ENCODE measurements at places on chromosomes 1 and 21.

DNA sequence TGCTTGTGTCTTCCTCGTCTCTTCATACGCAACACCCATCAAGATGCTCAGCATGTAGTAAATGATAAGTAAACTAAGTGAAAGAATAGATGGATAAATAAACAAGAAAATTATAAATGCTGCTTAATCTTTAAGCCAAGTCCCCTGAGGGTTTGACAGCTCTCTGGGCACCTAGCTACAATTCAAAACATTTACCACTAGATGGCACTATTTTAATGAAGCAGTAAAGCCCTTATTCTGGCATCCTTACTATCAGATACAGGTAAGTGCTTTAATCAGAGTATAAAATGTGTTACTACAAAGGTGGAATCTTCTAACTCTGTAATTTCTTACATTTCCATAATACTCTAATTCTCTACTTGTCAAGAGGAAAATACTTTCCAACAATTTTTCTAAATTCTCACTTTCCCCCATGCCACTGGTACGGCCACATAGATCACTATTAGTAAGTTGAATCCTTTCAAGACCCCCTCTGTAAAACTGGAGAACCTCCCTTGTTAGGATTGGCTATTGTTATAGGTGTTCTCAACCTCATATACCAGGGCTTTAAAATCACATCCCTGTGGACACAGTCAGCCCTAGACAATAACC is 137.8 kb downstream of the BARHL2 start:
- DNase-seq = peak; percentile 19
- no peaks in the 10 kb centered on the region for H3K4me1 ChIP-seq
- no peak overlapping the region for H3K4me3 ChIP-seq
- no peaks in the 10 kb centered on the region for H3K27me3 ChIP-seq

DNA sequence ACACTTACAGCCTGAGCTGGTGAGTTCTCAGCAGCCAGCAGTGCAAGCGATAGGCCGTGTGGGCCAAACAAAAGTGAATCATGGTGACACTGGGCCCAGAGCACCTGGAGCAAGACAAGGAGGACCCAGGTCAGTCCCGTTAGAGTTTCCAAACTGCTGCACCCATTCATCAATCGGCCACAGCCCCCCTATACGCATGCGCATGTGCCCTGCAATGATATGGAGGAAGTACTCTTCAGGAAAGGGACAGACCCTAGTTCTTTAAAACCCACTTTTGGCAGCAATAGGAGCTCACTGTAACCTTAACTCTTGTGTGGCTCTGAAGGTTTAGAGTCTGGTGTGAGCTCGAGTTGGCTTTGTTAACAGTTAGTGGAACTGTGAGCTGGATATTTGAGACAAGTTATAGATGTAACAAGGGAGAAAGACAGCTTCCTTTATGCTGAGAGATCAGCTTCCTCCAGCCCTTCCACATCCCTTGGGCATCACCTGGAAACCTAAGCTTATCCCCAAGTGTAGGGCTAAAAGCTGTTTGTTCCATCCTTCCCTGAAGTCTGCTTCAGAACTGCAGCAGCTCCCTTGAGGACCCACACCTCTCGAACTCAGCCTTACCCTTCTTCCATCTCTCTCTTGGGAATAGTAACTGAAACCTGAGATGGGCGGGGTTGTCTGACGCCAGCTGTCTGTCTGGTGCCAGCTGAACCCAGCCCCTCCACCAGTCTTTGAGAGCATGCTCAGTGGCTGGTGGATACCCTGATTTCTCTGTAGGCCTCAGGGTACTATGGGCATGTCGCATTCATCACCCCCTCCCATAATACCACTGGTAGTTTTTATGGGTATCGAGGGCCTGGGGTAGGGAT is 17.7 kb downstream of the NMNAT1 start:
- H3K4me1 ChIP-seq = peaks cover 11% of the 10 kb centered on the region
- H3K27ac ChIP-seq = peak overlapping the region; percentile 77

- H3K27me3 ChIP-seq = no peaks in the 10 kb centered on the region
- peak overlapping the region; percentile 82 for H3K27ac ChIP-seq
- H3K4me1 ChIP-seq = peaks cover 23% of the 10 kb centered on the region
- no peak overlapping the region for H3K4me3 ChIP-seq
Measured at GRCh38 chr1:244154872-244155531, 103.9 kb downstream of the ZBTB18 start.

DNA sequence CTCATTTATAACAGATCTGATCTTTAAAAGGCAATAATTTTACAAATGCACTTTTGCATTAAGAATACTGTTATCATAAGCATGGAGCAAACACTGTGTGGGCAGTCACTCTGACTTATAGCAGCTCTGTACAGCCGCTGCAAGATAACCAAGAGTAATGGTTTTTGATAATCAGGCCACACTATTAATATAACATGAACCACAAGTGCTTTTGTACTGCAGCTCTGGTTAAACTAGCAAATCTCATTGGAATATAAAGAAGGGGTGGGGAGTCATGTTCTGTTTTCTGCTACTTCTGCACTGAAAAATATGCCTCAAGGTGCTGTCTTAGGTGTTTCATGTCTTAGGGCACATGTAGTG is 357.4 kb downstream of the LMO4 start:
- DNase-seq = no peak
- peaks cover 16% of the 10 kb centered on the region for H3K4me1 ChIP-seq
- H3K27ac ChIP-seq = no peak overlapping the region
- H3K4me3 ChIP-seq = no peak overlapping the region

DNA sequence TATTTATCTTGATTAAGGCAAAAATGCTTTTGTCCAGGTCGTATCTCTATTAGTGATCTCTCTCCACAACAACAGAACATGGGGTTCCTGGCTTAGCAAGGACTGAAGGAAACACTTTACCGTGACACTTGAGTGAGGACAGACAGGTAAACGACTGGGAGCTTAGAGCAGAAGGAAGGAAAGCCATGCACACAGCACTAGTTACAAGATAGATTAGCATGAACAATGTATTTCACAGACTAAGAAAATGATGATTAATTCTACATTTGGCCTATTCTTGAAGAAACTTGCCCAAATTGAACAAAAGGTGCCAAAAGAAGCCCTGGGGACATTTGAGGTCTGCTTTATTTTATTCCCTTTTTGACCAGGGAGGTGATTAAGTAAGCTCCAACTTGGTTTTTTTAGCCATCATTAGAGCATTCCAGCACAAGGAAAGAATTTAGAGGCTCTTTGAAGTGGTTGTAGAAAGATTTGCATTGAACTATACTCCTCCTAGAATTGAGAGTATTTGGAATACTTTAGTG is 248.5 kb downstream of the USP25 start:
- no peaks in the 10 kb centered on the region for H3K36me3 ChIP-seq
- no peak overlapping the region for H3K4me3 ChIP-seq
- DNase-seq = peak; percentile 52
- H3K27ac ChIP-seq = no peak overlapping the region
- no peaks in the 10 kb centered on the region for H3K4me1 ChIP-seq

GRCh38 chr1:219910716-219911115 is 17.6 kb downstream of the SLC30A10 start:
- H3K36me3 ChIP-seq = no peaks in the 10 kb centered on the region
- H3K4me3 ChIP-seq = no peak overlapping the region
- no peaks in the 10 kb centered on the region for H3K4me1 ChIP-seq
- no peaks in the 10 kb centered on the region for H3K27me3 ChIP-seq

GRCh38 chr1:172697534-172698002 is 38.7 kb downstream of the FASLG start:
- no peaks in the 10 kb centered on the region for H3K36me3 ChIP-seq
- no peak overlapping the region for H3K4me3 ChIP-seq
- H3K27me3 ChIP-seq = no peaks in the 10 kb centered on the region
- no peak for DNase-seq
- H3K4me1 ChIP-seq = no peaks in the 10 kb centered on the region

- no peak overlapping the region for H3K27ac ChIP-seq
- peaks cover 63% of the 10 kb centered on the region for H3K36me3 ChIP-seq
Measured at GRCh38 chr21:32312976-32313375, 14.3 kb downstream of the MRAP start.

GRCh38 chr1:180254854-180255253 is 24.8 kb downstream of the LHX4 start:
- peaks cover 2% of the 10 kb centered on the region for H3K4me1 ChIP-seq
- no peaks in the 10 kb centered on the region for H3K36me3 ChIP-seq
- H3K27ac ChIP-seq = no peak overlapping the region
- no peak overlapping the region for H3K4me3 ChIP-seq

- no peak for DNase-seq
- H3K4me1 ChIP-seq = no peaks in the 10 kb centered on the region
- no peaks in the 10 kb centered on the region for H3K36me3 ChIP-seq
- no peak overlapping the region for H3K4me3 ChIP-seq
Measured at GRCh38 chr1:5478156-5478695, 514.0 kb downstream of the NPHP4 start.

DNA sequence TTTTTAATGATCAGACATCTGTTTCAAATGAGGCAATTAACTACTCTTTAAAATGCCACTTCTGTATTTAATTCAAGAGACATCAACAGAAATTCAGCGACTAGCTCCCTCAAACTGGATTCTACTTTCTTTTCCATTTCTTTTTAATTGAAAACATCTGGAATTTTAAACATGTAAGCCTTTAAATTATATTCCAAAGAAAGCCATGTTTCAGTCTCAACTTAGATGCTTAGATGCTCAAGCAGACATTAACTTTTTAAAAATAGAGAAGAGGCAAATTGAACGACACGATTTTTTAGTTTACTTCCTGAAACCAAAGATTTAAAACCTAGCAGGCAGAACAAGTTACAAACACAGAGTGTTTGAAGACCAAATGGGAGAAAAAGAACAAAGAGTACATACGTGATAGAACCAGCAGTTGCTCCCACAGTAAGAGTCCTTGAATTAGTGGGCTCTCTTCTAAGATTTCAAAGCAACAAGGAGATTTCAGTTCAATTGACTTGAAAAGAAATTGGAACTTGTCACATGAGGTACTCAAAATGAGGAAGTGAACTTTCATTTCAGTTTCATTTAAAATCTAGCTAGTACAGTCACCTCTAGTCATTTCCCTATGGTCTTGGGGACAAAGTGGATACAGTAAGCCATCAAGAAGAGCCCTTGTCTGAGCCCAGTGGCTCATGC is at the start of gene CTSS:
Gene CTSS, minus strand, starts transcription at position 483 of the 681 bp plus-strand sequence. CDS start 1,015 bp downstream, outside the sequence.
- H3K4me1 ChIP-seq = peaks cover 3% of the 10 kb centered on the region
- H3K27me3 ChIP-seq = no peaks in the 10 kb centered on the region
- H3K36me3 ChIP-seq = no peaks in the 10 kb centered on the region
- H3K27ac ChIP-seq = peak within 1 kb of the TSS; percentile 82
- peak within 1 kb of the TSS; percentile 9 for H3K4me3 ChIP-seq
- DNase-seq = peak; percentile 59

DNA sequence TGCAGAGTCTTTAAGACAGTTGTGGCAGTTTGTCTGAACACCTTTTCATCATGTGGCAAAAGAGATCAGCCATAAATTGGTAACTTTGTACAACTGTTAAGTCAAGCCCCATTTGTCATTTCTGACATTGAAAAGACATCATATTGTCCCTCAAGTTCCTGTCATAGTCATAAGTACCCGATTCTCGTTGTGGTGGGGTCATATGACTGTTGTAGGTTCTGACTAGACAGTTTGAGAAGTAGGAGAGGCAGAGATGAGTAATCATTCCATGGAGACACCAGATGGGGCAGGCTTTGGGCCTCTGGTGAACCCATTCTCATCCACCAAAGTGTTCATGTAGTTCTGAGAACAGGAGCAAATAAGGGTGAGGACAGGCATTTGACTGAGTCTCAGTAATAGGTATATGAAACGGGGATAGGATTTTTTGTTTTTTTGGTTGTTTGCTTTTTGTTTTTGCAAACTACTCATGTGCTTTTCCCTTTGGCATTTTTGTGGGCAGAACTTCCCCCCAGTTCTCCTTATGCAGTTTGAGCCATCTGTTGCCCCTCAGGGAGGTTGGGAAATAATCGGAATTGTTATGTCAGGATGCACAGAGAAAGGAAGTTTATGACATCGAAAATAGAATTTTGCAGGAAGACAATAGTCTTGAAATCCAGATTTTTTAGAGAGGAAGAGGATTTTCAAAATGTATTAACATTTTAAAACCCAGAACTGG is 86.9 kb upstream of the KCNE2 start:
- H3K4me1 ChIP-seq = peaks cover 22% of the 10 kb centered on the region
- no peaks in the 10 kb centered on the region for H3K36me3 ChIP-seq
- H3K4me3 ChIP-seq = no peak overlapping the region
- no peaks in the 10 kb centered on the region for H3K27me3 ChIP-seq
- no peak for DNase-seq

GRCh38 chr1:186849271-186849671 is 20.5 kb downstream of the PLA2G4A start:
- no peak overlapping the region for H3K4me3 ChIP-seq
- no peaks in the 10 kb centered on the region for H3K4me1 ChIP-seq
- H3K36me3 ChIP-seq = no peaks in the 10 kb centered on the region
- H3K27me3 ChIP-seq = no peaks in the 10 kb centered on the region
- H3K27ac ChIP-seq = peak overlapping the region; percentile 10

GRCh38 chr21:35059742-35060141 is 10.6 kb upstream of the RUNX1 start:
- no peaks in the 10 kb centered on the region for H3K27me3 ChIP-seq
- no peak overlapping the region for H3K27ac ChIP-seq
- DNase-seq = no peak
- H3K4me1 ChIP-seq = no peaks in the 10 kb centered on the region

GRCh38 chr1:88695781-88696180 is 11.7 kb downstream of the PKN2 start:
- H3K4me3 ChIP-seq = no peak overlapping the region
- no peak for DNase-seq

- H3K4me1 ChIP-seq = peaks cover 6% of the 10 kb centered on the region
- H3K27ac ChIP-seq = no peak overlapping the region
- no peaks in the 10 kb centered on the region for H3K27me3 ChIP-seq
- H3K4me3 ChIP-seq = no peak overlapping the region
- H3K36me3 ChIP-seq = no peaks in the 10 kb centered on the region
Measured at GRCh38 chr1:170221031-170221430, 75.3 kb downstream of the NTMT2 start.

- peak; percentile 3 for DNase-seq
- H3K27me3 ChIP-seq = peaks cover 2% of the 10 kb centered on the region
- no peak overlapping the region for H3K27ac ChIP-seq
- H3K4me1 ChIP-seq = peaks cover 6% of the 10 kb centered on the region
Measured at GRCh38 chr1:35029761-35030160, 2.0 kb downstream of the ZMYM6 start.

DNA sequence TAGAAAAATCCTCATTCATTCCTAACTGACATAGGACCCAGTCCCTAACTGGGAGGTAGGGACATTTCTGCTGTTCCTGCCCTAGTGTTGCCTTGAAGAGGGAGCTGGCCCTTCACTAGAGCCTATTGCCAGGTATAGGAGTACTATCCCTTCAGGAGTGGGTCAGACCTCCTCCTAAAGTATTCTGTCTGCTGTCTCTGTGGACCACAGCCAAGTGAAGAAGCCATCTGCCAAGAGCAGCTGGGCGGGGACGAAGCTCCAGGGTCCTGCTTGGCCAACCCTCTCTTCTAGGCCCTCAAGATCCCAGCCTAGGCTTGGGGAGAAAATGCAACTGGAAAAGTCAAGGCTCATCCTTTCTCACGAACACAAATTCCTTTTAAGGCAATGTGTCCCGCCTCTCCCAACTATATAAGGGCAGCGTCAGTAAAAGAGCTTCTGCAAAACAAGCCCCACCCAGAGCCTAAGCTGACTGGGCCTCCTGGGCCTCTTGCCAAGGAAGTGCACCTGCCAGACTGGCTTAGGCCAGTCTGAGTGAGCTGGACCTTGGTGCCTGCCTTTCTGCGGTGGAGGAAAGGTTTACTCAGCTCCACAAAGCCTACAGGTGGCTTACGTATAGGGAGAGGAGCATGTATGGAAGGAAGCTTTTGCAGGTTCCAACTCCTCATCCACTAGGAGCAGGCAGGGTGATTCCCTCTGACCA is 638 bp upstream of the TUFT1 start:
- peak; percentile 89 for DNase-seq
- peaks cover 31% of the 10 kb centered on the region for H3K4me1 ChIP-seq
- no peaks in the 10 kb centered on the region for H3K36me3 ChIP-seq
